ENCODE measurements at places on chromosomes 4 and X.

- no peak for DNase-seq
Observed at GRCh38 chr4:168335621-168336020, 17.1 kb upstream of the DDX60 start.

DNA sequence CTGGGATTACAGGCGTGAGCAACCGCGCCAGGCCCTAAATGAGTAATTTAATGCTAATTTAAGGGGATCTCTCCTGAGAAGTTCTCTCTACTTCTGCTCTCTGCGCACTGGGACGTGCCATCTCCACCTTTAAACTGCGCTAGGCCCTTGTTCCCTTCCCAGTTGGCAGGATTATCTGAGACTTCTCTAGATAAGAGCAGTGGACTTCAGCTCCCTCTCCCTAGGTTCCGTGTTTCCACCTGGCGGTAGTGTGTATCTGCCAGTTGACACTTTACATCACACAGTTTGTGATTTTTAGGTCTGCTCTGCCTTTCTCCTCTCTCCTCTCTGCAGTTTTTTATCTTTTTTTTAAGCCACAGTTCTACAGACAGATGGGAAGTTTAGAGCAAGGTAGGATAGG is 40.2 kb downstream of the ARHGAP10 start:
- DNase-seq: no peak

DNA sequence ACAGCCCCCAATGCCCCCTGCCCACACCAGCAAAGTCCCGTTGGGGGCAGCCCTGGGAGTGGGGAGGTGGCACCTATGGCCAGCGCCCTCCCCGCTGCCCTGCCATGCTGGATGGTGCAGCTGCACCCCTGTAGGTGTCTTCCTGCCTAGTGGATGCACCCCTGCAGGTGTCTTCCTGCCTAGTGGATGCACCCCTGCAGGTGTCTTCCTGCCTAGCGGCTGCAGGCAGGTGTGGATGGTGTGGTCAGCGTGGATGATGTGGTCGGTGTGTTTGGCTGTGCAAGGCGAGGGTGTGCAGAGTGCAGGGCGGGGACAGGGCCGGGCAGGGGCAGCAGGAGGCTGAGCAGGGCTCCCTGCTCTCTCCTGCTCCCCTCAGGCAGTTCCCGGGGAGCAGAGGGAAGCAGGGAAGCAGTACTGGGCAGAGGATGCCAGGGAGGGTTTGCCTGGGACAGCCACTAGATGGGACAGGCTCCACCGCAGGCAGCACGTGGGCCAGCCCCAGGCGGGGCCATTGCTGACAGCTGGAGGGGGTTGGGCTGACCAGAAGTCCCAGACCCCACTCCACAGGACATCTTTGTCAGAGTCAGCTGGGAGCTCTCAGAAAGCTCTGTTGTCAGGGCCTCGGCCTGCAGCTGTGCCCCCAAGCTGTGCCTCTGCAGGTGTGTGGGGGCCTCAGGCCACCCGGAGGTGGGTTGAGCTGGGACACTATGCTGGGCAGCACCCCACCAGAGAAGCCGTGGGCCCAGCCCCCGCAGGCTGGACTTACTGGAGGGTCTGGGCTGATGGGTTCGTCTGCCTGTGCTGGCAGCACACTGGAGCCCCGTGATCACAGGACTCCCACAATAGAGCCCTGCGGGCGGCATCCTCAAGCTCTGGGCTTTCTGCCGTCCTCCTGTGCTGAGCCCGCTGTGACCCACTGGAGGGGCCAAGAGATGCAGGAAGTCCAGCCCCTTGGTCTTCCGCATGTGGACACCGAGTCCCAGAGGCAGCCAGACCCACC is 23.7 kb downstream of the DOK7 start:
- peak; percentile 61 for DNase-seq

DNA sequence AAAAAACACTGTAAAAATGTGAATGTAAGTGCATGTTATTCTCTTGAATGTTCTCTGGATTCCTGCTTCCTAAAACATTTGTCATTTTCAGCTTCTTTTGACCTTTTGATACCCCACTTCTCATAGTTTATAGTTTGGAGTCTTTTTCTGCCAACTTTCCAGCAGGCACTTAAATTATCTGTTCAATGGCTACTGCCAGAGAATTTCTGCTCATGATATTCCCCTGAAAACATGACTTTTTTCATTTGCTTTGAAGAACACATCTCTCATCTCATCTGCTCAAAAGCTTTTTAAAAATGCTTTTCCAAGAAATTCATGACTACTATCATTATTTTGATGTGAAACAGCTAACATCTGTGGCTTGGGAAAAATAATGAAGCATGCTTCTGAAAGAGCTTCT is 269.7 kb upstream of the PCDH7 start:
- DNase-seq: no peak

DNA sequence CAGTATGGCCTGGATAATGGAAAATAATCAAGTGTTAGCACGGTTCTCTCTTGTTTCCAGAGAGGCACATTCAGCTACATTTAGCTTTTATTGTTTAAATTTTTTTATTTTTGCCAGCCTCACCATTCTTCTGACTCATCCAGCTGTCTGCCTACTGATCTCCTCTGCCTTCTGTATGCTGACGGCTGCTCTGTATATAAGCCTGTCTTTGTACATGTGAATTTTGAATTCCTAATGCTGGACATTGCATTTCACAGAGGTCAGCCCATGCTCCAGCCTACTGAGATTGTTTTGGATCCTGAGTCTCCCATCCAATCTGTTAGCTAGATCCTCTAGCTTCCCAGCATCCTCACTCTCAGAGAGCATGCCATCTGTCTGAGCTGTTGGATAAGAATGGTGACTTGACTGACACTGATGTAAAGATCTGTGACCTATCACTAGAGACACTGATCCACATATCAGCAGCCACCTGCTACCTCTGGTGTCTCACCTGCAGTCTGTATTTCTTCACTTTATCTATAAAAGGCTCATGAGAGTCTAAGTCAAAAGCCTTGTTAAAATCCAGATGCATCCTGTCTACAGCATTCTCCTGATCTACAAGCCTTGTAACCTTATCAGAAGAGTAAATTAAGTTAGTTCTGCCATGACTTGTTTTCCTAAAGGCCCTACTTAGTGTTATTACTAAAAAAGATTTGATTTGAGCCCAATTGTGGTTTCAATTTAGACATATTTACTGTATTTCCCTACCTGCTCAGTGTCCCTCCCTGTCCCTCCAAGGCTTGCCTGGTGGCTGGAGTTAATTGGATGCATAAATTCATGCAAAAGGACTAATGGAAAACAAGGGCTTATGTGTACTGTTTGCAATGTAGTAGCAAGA is 25.6 kb upstream of the ARHGAP36 start:
- DNase-seq: no peak

- peak; percentile 74 for DNase-seq
Observed at GRCh38 chr4:123599920-123600810, 203.6 kb downstream of the SPRY1 start.

- DNase-seq: peak; percentile 71
Observed at GRCh38 chrX:155056877-155057792, 13.8 kb downstream of the CMC4 start.

DNA sequence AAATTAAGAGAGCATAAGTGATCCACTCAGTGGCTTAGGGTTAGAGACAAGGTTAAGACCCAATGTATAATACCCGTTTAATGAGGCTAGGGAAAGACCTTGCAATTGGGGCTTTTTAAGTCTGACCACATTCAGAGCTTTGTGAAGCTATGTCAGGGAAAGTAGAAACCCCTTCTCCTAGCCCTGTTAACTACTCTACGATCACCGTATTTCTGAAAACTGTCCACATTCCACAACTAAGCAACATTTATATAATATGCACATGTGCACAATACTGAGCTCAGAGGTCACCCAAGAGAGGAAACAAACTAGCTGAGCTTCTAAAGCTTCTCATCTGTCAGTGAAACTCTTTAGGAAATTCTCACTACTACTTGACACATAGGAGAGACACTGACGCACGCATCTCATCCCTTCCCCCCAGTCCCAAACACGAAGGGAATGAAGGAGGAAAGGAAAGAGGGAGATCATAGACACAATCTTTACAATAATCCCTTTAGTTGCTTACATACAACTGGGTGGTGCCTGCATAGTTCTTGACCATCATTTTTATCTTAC is 56.2 kb downstream of the METTL14 start:
- no peak for DNase-seq

DNA sequence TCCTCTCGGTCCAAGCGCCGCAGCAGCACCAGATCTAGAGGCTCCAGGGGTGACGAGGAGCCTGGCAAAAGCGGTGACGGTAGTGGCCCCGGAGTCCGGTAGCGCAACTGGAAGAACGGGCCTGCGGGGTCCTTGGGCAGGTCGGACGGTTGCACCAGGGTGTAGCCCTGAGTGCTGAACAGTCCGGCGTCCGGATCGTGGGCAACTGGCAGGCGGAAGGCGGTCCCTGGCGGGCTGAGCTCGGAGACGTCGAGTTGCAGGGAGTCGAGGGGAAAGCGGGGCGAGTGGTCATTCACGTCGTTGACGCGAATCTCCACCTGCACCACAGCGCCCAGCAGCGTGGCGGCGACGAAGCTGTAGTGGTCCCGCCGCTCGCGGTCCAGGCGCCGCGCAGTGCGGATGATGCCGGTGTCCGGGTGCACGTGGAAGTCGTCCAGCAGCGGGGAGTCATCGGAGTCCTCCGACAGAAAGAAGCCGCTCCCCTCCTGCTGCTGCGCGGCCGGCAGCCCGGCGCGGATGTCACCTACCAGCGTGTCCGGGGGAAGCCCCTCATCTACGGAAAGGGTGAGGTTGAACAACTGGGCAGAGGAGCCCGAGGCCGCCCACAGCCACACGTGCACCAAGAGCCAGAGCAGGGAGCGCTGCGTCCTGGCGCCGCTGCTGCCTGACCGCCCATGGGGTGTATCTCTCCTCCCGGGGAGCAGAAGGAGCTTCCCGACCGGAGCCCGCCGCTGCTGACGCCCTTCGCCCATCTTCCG is 837 bp downstream of the DCHS2 start:
- DNase-seq: no peak

DNA sequence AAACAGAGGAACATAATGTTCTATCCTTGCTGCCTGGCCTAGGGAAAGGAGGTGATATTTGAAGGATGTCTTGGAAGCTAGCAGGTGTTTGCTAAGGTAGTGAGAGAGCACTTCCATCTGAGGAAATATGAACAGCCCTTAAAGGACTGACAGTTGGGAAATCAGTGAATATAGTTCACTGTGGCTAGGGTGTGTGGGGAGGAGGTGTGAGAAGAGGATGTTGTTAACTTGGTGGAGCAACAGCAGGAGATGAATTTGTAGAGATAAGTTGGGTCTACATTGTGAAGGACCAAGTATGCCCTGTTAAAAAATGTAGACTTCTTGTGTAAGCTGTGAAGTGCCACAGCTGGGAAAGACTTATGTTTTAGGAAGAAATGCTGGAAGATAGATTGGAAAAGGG is 25.5 kb downstream of the TBC1D19 start:
- no peak for DNase-seq

- DNase-seq: peak; percentile 71
Observed at GRCh38 chrX:68249401-68249831, 183.9 kb downstream of the OPHN1 start.
